NCI-H187 treated with DMSO at 0.1 percent for 48 hours (cell line): ENCODE measurements at places on chromosomes 12 and 14.
A peak's percentile ranks its signal among the peaks of the same experiment; 100 is the strongest.

DNA sequence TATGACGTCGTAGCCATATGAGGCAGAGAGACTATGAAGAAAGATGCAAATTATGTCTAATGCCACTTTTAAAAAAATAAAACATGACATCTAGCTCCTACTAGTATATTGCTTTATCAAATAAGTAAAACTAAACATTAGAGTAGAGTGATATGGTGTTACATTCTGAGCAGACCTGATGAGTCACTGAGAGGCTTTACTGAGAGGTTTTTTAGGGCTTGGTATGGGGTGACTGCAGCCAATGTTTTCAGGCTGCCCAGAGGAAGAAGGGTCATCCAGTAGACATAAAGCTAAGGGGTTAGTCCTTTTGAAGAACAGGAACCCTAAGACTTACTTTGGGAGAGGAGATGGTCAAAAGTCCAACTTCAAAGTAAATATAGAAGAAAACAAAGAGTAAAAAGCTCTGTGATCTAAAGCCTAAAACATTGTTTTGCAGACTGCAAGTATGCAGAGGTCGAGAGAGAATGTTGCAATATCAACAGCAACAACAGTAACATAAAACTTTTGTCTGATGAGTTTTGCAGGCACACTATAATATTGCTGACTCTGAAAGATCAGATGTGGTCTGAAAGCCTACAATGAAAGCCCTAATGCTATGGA lies 774.7 kb downstream of the TMTC2 start:
- no peak for DNase-seq

GRCh38 chr14:68262567-68262966 lies 443.0 kb downstream of the RAD51B start:
- no peak for DNase-seq

GRCh38 chr12:129570796-129571400 lies 332.9 kb downstream of the TMEM132D start:
- DNase-seq, result no peak

DNA sequence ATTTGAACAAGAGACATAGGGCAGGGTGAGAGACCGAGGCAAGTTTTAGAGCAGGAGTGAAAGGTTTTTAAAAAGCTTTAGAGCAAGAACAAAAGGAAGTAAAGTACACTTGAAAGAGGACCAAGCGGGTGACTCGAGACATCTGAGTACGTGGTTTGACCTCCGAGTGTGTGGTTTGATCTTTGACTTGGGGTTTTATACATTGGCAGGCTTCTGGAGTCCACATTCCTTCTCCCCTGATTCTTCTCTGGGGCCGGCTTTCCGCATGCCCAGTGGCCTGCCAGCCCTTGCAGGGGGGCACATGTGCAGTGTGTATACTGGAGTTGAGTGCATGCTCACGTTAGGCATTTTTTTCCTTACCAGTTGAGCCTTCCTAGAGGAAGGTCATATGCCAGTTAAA lies 96.3 kb downstream of the SLC15A4 start:
- DNase-seq, result no peak

- no peak for DNase-seq
Measured at GRCh38 chr12:102869571-102869970, 47.5 kb downstream of the PAH start.

GRCh38 chr14:103118018-103118662 lies 5.1 kb upstream of the TNFAIP2 start:
- DNase-seq, result no peak

DNA sequence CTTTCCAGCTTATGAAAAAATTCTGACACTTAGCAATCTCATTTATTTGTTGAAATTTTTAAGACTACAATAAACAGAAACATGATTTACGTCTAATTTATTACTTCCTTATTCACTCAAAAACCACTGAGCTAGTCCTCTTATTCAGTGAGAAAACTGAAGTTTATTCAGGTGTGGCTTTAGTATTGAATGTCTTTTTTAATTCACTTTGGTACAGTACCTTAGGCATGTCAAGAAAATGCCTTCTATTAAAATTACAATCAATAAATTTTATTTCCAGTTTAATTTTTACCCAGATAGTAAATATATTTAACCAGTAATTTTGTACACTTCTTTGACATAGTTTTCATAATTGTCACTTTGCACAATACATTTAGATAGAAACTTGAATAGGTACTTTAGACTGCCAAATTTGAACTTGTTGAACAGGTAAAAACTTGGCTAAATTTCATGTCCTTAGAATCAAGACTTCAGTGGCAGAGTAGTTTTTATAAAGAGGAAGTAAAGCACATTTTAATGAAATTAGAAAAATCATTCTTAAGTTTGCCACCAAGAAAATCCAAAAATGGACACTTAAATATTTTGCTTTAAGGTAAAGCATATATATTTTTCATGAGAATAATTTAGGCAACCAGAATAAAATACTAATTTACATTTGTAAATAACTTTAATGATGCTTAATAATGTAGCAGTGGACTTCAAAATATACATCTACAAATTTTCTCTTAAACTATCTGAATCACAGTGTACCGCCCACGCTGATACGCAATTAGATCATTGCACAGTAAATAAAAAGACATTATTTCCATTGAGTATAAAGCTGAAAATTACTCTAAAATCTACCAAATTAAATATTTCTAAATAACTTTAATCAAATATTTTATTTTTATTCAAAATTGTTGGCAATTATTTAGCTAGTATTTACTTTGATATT lies 159.1 kb downstream of the RASSF9 start:
- no peak for DNase-seq

DNA sequence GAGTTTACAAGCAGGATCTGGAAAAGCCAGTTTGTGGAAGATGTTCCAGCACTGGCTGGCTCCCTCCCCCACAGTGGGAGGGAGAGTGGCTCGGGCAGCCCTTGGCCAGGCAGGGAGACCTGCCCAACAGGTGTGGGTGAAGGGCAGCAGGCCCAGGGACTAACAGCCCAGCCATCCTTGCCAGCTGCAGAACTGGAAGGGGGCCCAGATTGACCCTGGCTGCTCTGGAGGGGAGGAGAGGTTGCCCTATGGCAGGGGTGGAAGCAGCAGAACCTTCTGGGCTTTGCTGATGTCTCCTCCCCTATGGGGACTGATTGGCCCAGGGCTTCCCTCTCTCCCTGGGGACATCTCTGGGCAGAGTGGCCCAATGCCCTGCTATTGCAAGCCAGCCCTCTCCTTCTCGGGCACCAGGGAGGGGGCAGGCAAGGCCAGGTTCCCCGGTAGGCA lies 20.5 kb downstream of the IRF2BPL start:
- DNase-seq, result no peak

- no peak for DNase-seq
Measured at GRCh38 chr12:121182222-121182893, 27.6 kb upstream of the P2RX4 start.

GRCh38 chr14:73027546-73027945 lies 640 bp upstream of the ZFYVE1 start:
- no peak for DNase-seq

DNA sequence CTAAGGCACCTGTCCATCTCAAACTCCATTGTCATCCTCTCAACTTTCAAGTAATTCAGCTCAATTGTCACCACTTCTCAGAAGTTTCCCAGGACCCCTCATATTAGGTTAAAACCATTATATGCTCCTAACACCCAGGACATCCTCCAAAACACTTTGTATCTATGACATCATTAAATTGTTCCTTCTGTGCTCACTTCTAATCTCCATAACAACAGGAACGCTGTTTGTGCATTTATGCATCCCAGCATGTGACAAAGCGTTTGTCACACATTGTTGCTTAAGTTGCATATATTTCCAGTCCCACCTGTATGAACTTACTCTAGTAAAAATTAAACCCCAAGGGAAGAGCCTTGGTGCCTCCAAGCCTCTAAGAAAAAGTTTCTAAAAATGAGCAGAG lies 133.9 kb downstream of the TBX5 start:
- DNase-seq, result no peak

GRCh38 chr14:52222901-52223300 lies 44.6 kb upstream of the PTGDR start:
- DNase-seq, result no peak

DNA sequence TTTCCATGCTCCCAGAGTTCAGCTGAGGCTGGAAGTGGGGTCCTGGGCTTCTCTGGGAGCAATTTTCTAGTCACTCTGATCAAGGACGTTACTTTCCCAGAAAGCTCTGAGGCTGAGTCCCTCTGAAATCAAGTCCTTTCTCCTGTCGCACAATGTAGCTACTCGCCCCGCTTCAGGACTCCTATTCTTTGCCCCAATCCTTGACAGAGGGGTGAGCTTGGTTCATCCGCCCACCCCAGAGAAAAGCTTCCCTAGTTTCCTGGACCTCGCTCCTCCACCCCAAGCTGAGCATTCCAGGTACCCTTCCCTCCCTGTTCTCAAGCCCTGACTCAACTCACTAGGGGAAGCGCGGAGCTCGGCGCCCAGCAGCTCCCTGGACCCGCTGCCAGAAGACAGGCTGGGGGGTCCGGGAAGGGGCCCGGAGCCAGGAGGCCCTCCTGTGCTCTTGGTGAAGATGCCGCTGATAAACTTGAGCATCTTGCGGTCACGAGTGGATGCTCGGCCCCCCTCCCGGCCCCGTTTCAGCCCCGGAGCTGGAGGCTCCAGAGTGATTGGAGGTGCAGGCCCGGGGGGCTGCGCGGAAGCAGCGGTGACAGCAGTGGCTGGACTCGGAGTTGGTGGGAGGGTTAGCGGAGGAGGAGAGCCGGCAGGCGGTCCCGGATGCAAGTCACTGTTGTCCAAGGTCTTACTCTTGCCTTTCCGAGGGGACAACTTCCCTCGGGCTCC lies 1.6 kb downstream of the AGAP2 start:
- DNase-seq, result no peak

GRCh38 chr14:54845641-54846040 lies 57.0 kb downstream of the GCH1 start:
- DNase-seq, result no peak

DNA sequence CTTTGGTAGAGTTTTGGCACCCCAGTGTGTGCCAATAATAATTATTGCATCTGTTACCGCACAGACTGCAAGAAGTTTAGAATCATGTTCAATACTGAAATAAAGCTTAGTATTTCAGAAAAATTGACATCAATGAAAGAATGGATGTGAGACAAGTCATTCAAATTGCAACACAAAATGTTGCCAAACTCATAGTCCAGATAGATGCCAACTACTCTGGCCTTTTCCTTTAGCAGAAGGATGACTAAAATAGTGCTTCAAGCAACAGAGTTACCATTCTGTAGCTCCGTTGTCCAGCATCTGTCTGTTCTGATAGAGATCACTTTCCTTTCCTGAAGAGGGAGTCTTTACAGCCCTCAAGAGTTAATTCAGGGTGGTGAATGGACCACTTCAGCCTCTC lies 77.5 kb downstream of the LIN7A start:
- DNase-seq, result no peak

DNA sequence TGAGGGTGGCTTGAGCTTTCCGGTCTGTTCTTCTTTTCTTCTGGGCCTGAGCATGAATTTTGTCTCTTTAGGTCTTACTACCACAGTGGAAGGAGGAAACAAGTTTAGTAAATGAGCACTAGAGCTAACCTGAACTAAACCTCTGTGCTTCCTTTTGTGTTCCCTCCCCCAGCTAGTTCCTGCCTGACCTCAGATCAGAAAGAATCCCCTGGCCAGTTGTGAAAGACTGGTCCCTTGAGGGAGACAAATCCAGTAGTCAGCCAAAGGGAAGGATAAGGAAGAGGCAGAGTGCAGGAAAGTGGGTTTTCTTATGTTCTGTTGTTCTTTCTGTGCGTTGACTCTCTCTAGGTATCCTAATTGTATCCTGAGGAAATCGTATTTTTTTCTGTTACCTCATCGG lies 17.5 kb downstream of the ZNF664 start:
- no peak for DNase-seq

DNA sequence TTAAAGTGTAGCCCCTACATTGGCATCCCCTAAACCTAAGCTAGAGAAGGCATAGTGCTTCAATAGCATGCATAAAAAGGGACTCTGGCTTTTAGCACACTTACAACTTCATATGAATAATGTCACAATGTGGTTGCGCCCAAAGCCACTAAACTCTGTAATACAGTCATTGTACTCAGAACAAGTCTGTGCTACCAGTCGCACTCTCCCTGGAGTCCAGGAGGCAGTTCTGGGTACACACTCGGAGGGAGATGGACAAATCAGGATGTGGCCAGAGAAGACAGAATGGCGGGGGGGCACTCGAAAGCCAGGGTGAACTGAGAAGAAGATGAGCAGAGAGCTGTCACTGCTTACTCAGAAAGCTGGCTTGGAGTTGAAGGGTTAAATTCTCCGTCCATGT lies 10.6 kb downstream of the SAMD4A start:
- no peak for DNase-seq

- no peak for DNase-seq
Measured at GRCh38 chr14:90502760-90503159, 105.9 kb downstream of the CALM1 start.

- no peak for DNase-seq
Measured at GRCh38 chr12:121513464-121514183, 67.2 kb downstream of the KDM2B start.

DNA sequence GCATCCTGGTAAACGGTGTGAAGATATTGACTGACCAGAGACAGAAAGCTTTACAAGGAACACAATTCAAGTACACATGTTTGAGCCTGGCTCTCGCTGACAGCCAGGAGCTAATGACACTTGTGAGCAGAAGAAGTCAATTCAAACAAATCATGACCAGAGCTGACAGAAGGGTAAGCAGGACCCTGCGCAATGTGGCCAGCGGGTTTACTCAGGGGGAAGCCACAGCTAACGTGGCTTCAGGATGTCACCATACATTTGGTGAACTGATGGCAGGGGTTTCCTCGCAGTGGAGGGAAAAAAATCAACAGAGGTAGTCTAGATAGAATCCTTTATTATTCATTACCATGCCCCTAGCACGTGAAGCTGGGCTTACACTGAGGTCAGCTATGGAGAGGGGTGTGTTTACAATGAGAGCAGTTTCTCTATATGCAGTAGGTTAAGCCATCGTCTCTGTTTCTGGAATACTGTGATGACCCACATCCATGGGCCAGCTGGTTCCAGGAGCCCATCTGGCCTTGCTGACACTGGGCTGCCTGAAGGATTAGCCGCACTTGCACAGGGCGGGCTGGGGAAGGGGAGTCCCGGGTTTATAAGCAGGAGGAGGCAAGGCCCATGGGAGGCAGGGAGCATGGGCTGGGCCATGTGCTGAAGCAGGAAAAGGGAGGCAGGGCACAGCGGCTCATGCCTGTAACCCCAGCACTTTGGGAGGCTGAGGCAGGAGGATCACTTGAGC lies 198.2 kb upstream of the PRMT8 start:
- no peak for DNase-seq

GRCh38 chr12:19529951-19530636 lies 90.8 kb downstream of the AEBP2 start:
- DNase-seq, result no peak

GRCh38 chr12:65518771-65519170 lies 240.3 kb downstream of the MSRB3 start:
- no peak for DNase-seq

- peak; percentile 60 for DNase-seq
Measured at GRCh38 chr12:92466391-92467305, 236.1 kb upstream of the PLEKHG7 start.

GRCh38 chr12:114411071-114411837 lies 5.3 kb upstream of the TBX5 start:
- DNase-seq, result no peak

GRCh38 chr14:93023802-93024434 lies 91.8 kb downstream of the ITPK1 start:
- DNase-seq, result no peak

- DNase-seq, result no peak
Measured at GRCh38 chr14:76698631-76699030, 62.6 kb upstream of the VASH1 start.
